ENCODE measurements at places on chromosomes 1 and 21. TPM values are rescaled to one million over a fixed set of nuclear protein-coding genes. Genes with fewer than 3 reads are reported as not detected.

Gene NECTIN4
- total RNA-seq: not detected

Gene C1orf115
- total RNA-seq: 10.1 TPM

Gene GJA8
- not detected for total RNA-seq

Gene TMEM234
- total RNA-seq: 15.3 TPM

Gene LIN28A
- total RNA-seq: not detected

Gene CYP4A22
- total RNA-seq: not detected

Gene ARHGEF10L
- total RNA-seq: 27.4 TPM

Gene SAMD11
- 12.0 TPM for total RNA-seq

DNA sequence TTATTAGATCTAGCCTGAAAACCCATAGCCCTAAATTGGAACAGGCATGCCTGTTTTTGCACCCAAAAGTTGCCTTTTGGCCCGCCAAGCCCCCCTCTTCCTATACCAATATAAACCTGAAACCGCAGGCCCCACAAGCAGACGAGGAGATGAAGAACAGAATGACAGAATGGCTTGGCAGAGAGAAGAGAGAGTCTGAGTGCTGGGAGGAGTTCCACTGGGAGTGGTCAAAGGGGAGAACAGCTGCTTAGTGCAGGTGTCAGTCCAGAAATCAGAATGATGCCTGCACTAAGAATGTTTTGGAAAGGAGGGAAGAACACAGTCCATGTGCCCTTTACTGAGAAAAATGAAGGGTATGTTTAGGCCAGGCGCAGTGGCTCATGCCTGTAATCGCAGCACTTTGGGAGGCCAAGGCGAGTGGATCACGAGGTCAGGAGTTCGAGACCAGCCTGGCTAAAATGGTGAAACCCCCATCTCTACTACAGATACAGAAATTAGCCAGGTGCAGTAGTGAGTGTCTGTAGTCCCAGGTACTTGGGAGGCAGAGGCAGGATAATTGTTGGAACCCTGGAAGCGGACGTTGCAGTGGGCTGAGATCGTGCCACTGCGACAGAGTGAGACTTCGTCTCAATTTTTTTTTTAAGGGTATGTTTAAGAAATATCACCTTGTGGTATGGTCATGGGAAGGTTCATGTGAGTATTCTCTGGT is 9.4 kb downstream of the DYRK1A start:
- DNase-seq: no peak

GRCh38 chr1:111503585-111504060 is at the start of the genes ADORA3 and TMIGD3:
ADORA3 (minus strand) TSS chr1:111503633; CDS start chr1:111503354, 279 bp downstream.
TMIGD3 (minus strand) TSS chr1:111503633; CDS start chr1:111503354, 279 bp downstream.
- DNase-seq: no peak

DNA sequence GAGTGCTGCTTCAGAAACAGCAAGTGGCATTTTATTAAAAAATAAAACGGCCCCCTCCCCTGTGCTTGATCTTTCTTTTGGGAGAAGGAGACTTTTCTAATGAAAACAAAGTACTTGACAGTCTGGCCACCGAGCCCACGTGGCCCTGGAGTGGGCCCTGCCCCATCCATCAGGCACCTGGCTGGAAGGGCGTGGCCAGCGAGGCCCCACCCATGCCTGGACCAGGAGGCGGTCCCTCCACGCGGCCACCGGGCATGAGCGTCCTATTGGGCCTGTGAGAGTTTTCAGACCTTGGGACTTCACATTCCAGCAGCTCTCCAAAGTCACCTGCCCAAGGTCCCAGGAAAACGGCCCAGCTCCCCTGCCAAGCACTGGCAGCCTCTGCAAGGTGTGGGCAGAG is 144.7 kb downstream of the CASZ1 start:
- DNase-seq: no peak

DNA sequence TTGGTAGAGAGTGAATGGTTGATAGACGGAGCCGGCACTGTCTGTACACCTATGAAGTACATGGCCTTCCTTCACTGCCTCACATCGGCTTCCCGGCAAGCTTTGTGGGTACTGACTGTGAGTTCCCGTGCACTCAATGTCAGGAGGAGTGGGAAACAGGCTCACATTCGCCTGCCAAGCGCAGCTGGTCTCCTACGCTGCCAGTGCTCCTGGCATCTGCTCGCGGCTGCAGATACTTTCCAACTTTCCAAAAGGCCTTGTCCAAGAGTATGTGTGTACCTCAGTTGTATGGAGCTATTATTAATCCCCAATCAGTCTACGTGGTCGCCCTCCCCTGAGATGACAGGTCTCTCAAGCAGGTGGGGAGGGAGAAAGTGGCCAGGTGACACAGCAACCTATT is 180.8 kb downstream of the ZSCAN20 start:
- DNase-seq: no peak

DNA sequence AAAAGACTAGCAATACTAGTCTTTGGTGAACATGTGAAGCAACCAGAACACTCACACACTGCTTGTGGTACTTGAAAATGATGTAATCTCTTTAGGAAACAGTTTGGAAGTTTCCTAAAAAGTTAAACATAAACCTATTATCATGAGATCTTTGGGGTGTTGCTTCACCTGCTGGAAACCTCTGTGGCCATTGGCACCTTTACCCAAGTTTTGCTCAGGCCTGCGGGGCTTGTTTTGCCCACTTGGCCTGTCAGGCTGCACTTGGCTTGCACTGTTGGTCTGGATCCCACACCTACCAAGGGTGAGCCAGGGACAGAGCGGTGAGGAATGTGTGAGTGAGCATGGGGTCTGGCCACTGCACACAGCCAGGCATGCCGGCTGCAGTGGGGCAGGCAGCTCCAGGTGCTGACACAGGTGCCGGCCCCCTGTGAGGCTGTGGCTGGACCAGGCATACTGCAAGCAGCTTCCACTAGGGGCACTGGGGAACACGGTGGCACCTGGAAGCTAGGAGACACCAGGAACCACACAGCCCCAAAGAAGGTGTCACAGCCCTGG is 14.4 kb upstream of the FNBP1L start:
- DNase-seq: no peak

- no peak for DNase-seq
Measured at GRCh38 chr1:234758851-234759250, 148.9 kb upstream of the IRF2BP2 start.

- no peak for DNase-seq
Measured at GRCh38 chr1:115337633-115338456, at the start of gene NGF. NGF (minus strand) TSS chr1:115338249; CDS start chr1:115286795, 51,454 bp downstream.

DNA sequence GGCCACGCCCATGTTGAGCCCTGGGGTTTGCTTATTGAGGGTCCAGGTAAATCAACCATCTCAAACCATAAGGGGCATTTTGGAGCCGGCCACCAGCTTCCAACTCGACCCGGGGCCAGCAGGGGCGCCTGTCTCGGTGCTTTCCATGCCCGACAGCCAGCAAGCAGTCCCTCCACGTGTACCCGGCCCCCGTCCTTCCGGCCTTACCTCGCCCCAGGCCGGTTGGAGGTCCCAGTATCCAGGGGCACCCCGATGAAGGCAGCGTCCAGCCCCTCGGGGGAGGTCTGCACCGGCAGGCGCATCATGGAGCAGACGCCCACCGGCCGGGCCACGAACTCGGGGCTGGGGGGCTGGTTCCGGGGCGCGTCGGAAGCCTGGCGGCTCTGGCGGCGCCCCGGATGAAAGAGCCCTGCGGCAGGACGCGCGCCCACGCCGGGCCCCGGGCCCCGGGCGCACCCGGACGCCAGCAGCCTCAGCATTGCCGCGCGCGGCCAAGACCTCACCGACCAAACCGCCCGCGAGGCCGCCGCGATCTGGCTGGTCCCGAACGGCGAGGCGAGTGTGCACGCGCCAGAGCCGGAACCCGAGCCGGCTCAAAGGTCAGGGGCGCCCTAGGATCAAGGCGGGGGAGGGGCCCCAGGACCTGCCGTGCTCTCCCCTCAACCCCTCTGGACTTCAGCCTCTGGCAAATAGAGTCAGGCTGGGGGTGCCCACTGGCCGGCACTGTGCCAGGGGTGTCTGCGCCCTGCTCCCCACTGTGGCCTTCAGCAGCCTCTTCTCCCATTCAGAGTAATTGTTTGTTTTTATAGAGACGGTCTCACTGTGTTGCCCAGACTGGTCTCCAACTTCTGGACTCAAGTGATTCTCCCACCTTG is at the start of gene AGMAT:
TSS of gene AGMAT (minus strand) at position 563 of the 875 bp plus-strand sequence. CDS start at position 479, 84 bp downstream.
- DNase-seq: peak; percentile 26

DNA sequence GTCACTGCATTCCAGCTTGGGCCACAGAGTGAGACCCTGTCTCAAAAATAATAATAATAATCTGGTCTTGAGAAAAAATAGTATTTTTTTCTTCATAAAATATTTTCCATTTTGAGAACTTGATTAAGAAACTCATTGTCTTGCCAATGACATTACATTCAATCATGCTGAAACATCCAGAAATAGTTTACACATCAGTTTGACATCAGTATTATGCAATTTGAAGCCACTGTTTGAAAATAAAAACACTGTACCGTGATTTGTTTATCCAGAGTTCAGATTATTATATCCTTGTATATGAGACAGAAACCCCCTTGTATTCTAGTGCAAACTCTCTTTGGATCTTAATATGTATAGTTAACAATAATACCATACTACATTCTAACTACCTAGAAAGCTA is 6.9 kb downstream of the FMO2 start:
- no peak for DNase-seq

DNA sequence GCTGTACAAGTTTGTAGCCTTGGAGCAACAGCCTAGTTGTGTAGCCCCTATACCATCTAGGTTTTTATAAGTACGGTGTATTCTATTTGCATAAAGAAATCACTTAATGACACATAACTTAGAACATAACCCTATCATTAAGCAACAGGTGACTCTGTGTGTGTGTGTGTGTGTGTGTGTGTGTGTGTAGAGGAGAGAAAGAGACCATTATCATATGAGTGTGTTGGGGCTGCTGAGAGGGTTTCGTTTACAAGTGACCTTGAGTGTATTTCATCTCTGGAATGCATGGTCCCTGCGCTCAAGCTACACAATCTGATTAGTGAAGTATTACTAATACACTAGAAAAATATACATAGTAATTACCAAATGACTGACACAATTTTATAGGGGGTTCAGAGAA is 115.1 kb downstream of the RABGAP1L start:
- no peak for DNase-seq

GRCh38 chr1:94936861-94937620 is 10.1 kb upstream of the CNN3 start:
- no peak for DNase-seq

DNA sequence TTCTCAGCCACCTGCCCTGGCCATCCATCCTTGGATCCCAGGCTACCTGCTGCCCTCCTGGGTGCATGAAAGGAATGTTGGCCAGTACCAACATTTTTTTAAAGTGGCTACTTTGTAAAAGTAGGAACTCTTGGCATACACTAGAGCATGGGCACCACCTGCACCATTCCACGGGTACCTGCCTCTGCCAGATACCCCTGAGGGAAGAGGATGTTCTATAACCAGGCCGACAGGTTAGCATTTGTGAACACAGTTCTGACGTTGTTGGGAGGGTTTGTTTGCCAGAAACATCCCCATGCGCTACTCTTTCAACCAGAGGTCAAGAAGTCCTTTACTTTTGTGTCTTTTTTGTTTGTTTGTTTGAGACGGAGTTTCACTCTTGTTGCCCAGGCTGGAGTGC is 43.0 kb downstream of the EVA1C start:
- DNase-seq: no peak

DNA sequence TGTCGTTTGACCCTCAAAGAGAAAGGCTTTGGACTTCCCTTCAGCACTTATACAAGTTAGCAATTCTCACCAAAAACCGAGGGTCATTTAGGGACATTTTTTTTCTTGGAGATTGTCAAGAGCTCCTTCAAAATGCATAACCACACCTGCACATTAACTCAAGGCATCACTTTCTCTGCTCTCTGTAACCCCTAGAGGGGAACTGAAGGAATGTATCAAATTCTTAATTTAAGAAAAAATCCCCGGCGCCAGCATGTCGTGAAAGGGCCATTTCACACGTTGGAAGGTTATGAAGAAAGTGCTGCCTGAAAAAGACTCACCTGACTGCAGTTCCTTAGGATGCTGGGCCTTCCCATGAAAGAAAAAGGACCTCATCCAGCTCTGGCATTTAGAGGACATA is 131.6 kb upstream of the ZC3H12A start:
- DNase-seq: no peak

DNA sequence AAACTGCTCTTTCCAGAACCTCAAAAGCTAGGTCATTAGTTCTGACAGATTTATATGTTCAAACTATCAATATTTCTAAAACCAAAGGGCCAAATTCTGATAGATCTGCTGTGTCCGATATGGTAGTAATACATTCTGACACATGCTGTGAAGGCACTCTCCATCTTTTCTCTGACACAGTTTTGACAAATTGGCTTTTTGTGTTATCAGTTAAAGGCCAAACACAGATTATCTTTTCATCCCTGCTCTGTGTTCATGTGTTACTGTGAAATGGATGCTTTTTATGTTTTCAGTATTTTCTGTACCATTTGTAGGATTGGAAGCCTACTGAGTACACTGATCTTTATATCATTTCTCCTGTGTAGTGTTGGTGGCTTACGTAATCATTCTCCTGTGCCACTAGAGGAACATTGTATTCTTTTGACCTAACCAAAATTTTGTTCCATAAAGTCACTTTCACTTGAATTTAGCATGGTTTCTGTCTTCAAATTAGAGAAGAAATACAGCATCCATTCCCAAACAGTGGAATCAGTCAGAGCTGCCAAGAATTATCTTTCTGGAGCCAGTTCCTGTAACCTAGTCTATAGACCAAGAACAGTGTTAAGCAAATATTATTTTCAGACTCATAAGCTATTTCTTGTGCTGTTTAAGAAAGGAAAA is 137.2 kb downstream of the ADGRL2 start:
- peak; percentile 13 for DNase-seq

DNA sequence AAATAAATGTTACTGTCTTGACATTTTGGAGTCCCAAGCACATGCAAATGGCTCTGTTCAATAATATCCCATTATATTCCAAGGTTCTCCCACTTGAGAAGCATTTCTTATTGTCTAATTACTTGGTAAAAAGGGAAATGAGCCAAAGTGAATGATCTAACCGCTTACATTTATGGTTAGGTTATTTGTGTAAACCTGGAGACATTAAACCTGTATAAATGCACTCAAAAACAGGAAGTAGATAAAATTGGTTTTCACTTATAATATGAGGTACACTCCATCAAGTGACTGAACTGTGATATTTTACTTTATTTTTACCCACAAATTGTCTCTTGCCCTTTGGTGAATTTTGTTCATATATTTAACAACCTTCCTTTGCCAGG is 26.8 kb downstream of the KIF1B start:
- no peak for DNase-seq

DNA sequence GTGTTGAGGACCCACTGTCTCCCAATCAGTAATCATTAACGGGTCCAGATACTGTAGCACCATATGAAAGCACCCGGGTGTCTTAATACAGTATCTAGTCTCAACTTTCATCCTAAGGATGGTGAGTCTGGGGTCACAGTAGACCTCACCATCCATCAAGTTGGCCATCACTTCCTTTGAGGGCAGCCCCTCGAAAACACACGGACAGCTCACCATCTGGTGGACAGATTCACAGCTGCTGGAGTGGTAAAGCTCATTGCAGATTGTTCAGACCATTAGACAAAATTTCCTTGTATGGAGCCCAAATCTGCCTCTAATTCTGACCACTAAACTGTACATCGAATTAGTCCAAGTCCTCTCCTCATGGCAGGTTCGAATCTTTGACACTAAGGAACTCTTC is 123.1 kb downstream of the PGBD5 start:
- DNase-seq: no peak

All from spinal cord (tissue), 10 donors.